ENCODE measurements at places on chromosomes 7 and 10.

DNA sequence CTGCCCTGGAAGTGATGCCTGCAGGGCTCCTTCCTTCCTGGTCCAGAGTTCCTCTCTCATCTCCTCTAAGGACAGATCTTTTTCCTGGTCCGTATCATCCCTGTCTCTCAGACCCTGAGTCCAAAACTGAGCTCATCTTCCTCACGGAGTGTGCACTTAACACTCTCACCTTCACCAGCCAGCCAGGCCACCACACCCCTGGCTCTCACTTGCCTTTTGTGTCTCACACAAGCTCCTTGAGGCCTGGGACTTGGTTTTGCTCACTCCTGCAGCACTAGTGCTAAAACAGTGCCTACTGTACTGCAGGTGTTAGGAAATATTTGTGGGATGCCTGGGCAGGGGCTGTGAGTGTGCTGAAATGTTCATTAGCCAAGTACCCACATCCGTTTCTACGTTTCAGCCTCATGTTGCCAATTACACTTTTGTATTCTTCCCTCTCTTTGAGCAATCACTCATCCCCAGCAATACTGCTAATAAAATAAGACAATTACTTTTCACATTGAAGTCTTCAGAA, 21.4 kb upstream of the PARP12 start:
- DNase-seq = peak; percentile 47

DNA sequence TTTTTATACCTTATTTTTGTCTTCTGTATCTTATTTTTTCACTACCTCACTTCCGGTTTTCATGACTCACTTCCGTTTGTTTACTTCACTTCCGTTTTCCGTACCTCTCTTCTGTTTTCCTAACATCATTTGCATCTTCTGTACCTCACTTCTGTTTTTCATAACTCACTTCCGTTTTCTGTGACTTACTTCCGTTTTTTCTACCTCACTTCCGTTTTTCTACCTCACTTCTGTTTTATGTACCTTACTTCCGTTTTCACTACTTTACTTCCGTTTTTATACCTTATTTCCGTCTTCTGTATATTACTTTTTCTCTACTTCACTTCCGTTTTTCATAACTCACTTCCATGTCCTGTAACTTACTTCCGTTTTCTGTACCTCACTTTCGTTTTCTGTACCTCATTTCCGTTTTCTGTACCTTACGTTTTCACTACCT, 492.5 kb upstream of the AKR1E2 start:
- DNase-seq = no peak

DNA sequence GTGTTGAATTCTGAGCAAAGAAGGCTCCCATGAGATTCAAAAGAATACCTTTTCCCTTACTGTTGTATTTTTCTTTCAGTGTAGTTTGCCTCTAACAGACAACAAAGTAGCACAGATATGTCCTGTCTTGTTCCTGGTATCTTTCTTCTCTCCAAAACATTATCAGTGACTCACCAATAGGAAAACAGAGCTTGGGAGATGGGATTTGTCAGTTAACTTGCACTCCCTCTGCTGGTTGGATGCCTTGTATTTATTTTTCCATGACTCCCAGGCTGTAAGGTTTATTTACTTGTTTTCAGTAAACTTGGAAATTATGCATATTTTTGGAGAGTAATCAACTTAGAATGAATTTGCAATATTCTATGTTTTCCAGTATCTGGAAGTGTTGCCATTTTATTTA, 129.7 kb downstream of the SAMD9 start:
- DNase-seq = no peak

DNA sequence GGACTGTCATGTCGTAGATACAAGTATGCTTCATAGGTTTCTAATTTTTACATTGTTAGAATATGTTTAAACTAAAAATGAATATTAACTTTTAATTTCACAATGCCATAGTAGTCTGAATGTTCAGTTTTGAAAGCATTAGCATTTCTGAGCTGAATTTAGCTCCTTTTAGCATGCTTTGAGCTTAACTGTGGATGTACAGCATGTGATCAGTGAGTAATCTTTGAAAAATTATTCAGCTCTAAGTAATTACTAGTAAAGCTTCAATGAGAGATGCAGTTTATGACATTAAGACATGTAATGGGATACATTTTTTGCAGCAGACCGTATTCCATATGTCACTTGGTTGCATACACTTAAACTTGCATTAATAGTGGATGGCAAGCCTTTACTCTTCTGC, 114.1 kb upstream of the WNT16 start:
- no peak for DNase-seq

GRCh38 chr7:122951006-122951405, 44.5 kb downstream of the TAS2R16 start:
- DNase-seq = no peak

Data from T-helper 2 cell (primary cell).